ENCODE measurements at places on chromosomes 11 and 22.

DNA sequence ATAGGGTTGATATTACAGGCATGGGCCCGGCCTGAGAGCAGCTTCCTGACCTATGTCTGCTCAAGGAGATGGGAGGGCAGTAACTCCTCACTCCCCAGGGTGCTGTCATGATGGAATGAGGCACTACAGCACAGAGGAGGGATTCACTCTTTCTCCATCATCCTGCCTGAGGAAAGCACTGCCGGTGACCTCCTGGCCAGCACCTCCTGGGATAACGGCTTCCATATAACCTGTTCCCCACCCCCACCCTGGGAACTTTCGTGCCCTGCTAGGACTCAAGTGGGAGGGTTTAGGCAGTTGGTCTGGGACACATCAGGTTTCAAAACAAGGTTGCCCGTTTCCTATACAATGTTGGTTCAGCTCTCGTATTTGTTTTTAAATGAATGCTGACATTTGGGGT lies 42.7 kb upstream of the MN1 start:
- no peak for DNase-seq

GRCh38 chr11:18615628-18616392 lies 16.2 kb downstream of the MISFA start:
- peak; percentile 79 for DNase-seq

DNA sequence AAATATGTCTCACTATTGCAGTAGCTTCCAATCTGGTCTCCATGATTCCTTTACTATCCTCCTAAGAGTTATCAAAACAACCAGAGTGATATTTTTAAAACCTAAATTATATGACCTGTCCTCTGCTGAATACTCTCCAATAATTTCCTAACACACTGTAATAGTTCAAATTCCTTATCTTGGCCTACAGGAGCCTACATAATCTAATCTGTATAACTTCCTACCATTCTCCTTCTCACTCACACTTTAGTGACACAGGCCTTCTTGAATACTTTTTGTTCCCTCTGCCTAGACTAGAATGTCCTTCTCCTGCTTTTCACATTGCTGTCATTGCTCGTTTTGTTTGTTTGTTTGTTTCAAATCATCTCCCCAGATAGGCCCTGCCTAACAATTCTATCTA lies 9.4 kb downstream of the FHIP1B start:
- no peak for DNase-seq

- peak; percentile 75 for DNase-seq
Measured at GRCh38 chr11:9210922-9211320, 54.2 kb downstream of the DENND5A start.

DNA sequence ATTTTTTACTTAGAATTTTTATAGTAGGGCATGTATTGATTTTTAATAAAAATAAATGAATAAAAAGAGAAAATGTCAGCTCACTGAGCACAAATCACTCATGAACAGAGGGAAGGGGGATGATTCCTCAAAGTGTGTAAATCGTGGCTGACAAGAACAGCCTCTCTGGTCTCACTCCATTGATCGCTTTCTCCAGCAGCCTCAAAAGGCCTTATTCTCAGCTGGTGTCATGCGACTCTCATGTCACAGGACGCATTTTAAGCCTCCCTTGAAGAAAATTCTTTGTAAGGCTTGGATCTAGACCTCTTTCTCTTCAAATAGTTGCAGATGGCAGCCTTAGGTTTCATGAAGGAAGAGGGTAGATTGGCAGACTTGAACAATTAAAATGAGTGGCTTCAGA lies 33.9 kb upstream of the SLC5A12 start:
- no peak for DNase-seq

DNA sequence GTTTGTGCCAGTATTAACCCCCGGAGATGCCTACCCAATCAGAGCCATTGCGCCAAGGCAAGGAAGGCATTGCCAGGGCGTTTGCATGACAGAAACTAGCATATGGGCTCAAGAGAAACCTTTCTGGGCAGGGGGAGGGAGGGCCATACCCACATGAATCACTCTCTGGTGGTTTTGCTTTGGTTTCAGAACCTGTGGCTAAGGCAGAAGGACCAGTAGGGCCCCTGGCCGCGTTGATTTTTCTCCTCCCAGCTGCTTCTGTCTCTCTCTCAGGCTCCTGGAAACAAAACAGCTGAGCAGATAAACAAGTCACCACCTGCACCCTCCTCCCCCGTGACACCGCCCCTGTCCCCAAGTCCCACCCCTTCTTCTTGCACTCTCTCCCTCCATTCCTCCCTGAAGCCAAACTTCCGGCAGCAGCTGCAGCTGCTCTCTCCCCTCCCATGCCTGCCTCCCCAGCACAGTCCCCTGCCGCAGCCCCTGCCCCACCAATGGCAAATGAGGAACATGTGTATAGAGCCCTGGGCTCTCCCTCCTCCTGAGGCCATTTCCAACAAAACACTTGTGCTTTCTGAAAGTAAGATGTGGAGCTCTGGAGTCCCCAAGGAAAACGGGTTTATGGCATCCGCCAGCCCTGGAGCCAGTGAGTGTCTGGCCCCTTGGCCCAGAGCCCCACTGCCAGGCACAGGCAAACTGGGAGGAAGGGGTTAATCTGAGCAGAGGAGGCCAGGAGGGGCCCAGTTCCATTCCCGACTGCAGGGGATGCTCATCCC lies 39.0 kb upstream of the ADA2 start:
- DNase-seq: peak; percentile 98

DNA sequence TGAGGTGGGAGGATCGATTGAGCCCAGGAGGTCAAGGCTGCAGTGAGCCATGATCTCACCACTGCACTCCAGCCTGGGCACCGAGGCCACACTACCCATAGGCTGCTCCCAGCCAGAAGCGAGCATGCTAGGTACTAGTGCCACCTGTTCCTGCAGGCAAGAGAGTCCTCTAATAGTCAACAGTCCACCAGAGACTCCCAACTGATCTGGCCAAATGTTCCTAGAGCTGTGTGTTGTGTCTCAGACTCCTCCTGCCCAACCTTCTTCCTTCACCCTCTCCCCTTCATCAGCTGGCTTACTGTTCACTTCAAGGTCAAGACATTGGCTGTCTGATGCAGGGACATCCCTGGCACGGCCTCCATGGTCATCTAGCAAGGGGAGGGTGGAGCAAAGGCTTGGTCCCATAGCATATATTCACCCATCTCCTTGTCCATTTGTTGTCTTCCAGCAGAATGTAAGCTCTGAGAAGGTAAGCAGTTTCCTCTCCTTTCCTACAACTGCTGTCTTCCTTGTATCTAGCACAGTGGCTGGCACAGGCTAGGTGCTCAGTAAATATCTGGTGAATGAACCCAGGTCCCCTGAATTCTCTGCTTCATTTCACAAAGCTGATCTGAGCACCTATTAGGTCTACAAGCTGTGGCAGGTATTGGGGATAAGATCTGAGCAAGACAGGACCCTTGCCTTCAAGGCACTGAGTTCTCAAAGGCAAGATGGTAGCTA lies 126.2 kb upstream of the SERPIND1 start:
- DNase-seq: no peak

DNA sequence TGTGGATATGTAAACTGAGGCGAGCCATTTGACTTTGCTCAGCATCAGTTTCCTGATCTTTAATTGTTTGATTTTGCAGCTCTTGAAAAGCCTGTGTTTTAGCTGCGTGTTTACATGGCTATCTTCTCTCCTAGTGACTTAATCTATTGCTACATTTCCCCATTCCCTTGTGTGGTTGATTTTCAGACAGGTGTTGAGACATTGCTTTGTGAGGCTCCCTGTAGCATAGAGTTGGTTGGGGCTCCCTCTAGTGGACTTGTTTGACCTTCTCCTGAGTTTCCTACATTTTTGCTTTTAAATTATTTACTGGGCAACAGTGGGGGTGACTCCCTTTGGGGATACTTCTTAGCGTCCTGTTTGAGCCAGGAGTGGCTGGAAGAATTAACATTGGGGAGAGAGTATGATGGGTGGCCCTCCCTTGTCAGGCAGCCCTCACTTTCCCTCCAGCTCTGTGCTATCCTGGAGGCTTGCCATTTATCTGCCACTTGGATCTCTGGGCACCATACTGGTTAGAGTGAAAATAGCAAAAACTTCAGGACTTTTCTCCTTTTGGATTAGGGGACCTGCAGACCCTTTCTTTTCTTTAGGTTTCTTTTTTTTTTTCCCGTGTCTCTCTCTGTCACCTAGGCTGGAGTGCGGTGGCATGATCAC lies 9.2 kb upstream of the CBL start:
- peak; percentile 59 for DNase-seq

GRCh38 chr22:20957683-20958431 lies 9.2 kb upstream of the AIFM3 start:
- no peak for DNase-seq

DNA sequence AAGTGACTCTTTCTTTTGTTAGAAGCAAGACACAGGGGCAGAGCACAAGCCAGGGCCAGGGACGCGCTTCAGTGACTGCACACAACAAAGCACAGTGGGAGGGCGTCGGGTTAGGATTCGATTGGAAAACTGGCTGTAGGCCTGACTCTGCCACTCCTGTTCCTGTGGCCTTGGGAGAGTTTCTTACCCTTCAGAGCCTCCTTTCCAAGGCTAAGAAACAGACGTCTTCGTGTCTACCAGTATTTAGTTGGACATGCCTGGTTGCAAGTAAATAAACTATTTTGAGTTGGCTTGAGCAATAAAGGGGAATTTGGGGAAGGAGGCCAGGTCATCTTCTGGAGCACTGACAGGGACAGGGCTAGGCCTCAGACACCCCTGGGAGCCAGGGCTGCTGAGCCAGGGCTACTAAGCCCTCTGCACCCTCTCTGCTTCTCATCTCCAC lies 549.1 kb downstream of the INSC start:
- no peak for DNase-seq

GRCh38 chr11:32162906-32163305 lies 72.0 kb downstream of the RCN1 start:
- DNase-seq: no peak

DNA sequence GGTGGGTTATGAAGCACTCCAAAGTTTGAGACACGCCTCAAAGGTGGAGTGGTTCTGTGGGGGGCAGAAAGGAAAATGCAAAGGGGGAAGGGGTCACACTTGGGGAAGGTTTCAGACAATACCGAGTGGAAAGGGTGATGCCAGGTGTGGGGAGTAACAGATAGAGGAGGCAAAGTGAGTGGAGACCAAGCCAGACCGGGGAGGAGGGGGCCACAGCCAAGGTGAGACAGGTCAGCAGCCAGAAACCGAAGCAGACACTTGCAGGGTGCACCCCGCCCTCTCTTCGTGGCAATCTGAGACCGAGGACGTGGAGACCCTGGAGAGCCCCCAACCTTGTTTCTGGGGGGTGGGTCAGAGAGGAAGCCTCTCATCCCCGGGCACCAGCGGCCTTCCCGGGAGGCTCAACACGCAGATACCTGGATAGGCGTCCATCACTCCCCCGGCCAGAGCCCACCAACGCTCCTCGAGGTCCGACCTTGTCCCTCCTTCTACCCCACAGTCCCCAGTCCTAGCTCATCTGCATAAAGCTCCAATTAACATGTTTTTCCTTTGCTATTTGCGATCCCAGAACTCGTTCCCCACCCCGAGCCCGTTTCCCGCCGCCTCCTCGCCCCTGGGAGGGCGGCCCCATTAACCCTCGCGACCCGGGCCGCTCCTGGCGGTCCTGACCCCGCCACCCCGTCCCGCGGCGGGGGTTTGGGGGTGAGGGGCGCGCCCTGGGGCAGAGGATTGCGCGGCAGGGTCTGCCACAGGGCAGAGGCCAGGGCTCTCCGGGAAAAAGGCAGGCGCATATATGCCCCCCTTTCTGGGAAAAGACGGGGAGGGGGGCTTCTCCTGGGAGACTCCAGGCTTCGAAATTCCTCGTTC lies 21.8 kb downstream of the RTN4RL2 start:
- no peak for DNase-seq

GRCh38 chr11:105361651-105362050 lies 222.1 kb upstream of the CARD18 start:
- no peak for DNase-seq

DNA sequence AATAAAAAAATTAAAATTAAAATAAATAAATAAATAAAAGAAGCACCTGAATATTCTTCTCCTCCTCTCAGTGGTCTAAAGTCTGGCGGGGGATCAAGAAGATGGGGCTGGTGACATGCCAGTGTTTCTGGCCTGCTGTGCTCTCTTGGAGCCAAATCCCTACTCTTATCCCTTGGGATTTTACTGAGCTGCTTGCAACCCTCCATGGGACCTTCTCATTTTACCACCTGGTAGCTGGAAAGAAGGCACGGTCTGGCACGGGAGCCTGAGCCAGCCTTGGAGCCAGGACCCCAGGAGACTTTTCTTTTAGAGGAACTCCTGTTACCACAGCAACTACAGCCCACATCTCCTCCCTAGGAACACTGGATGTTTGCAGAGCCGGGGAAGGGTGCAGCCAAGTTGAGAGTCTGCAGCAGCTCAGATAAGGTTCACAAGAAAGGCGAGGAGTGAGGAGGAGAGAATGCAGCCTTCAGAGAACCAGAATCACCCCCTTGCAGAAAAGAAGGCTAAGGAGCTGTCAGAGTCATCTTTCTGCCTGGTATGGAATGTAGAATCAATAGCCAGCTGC lies 21.4 kb downstream of the CD6 start:
- DNase-seq: no peak

DNA sequence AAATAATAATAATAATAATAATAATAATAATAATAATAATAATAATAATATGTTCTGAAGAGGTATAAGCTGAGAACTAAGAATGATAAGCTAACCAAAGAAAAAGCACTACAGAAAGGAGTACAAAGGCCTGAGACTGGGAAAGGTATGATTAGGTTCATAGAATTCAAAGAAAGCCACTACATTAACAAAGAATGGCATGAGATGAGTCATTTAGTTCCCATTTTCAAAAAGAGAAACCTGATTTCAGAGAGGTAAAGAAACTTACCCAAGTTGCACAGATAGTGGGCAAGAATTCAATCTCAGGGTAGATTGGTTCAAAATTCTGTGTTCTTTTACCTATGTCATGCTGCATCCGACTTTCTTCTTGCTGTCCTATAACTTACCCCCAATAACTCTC lies 350.9 kb downstream of the TTC28 start:
- DNase-seq: no peak

DNA sequence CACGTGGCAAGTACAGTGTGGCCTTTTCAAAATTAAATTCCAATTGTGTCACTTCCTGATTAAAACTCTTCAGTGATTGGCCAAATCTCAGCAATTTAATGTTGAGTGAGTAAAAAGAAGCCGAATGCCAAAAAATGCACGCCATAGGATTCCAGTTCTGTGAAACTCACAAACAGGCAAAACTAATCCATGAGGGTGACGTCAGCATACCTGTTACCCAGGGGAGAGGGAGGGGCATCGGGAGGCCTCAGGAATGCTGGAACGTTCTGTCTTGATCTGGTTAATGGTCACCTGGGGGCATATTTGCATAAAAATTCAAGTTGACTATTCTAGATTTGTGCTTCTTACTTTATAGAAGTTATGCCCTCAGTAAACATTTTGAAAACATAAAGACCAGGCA lies 39.9 kb upstream of the RAB1B start:
- DNase-seq: no peak

GRCh38 chr11:60706931-60707330 lies 7.5 kb downstream of the MS4A8 start:
- DNase-seq: no peak

DNA sequence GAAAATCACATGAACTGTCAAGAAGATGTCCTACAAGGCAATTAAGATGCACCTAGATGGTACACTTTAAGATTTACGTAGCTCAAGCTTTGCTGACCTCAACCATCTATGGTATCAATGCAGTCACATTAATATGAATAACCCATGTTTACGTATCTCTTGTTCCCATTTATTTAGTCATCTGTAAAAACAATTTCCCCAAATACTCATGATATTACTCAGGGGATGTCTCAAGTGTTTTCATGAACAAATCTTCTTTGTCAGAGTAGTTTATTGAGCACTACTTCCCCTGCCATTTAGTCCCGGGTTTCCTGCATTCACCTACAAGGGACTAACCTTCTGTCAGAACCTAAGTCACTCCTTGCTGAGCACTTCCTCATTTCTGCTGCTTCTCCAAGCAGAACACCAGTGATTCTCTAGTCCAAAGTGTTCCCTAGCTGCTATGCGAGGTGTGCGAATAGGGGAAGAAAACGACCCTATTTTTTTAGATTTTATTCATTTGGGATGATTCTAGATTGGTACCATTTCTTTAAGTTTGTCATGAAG lies 554.3 kb upstream of the LRRC4C start:
- DNase-seq: no peak

All from GM12878 (cell line).